ENCODE measurements at places on chromosomes 16 and 17.

GRCh38 chr16:48574140-48574539, 35.8 kb downstream of the N4BP1 start:
- DNase-seq = no peak

- DNase-seq = peak; percentile 54
These were observed 761 bp downstream of the PDF start for GRCh38 chr16:69329369-69330285.

DNA sequence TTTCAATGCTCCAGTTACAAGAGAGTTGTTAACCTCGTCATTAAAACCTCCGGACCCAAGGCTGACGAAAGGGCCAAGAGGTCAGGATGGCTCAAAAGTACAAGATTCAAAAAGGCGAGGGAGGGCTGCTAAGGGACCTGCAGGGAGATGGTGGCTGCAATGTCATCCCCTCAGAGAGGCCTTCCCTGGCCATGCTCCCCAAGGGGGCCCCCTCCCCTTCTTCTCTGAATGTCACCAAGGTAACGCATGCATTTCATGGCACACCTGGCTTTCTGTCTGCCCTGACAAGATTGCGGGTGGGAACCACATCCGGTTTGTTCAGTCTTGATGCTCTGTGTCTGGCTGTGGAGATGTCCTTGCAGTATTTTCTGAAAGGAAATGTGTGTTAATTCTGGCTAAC, 89.9 kb downstream of the C16orf78 start:
- peak; percentile 88 for DNase-seq

GRCh38 chr16:55487048-55487803, 8.2 kb downstream of the MMP2 start:
- no peak for DNase-seq

- no peak for DNase-seq
These were observed 4.4 kb upstream of the RNF43 start for GRCh38 chr17:58421711-58422110.

- DNase-seq = no peak
These were observed 11.8 kb upstream of the WSB1 start for GRCh38 chr17:27282054-27282551.

DNA sequence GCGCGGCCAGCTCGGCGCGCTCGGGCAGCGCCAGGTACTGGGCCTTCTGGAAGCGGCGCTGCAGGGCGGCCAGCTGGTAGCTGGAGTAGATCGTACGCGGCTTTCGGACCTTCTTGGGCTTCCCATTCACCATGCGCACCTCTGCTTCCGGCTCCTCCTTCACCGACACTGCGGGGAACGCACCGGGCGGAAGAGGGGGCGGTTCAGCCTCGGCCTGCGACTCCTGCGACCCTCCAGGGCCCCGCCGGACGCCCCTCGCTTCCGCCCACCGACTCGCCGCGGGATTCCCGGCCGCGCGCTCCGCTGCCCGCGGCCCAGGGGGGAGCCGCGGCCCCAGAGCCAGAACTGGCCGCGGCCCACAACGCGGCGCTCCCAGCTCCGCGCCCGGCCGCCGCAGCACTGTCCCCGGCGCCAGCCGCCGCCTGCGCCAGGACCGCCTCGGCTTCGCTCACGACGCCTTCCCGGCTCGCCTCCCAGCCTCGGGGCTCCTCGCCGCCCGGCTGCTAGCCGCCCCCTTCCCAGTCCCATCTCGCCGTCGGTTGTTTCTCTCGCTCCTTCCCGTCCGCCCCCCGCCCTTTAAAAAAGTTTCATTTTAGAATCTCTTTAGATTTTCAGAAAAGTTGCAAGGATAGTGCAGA, 1.5 kb downstream of the DLX3 start:
- peak; percentile 56 for DNase-seq

GRCh38 chr17:67784364-67785121, 40.8 kb upstream of the BPTF start:
- no peak for DNase-seq

- DNase-seq = no peak
These were observed 16.2 kb downstream of the CHP2 start for GRCh38 chr16:23771027-23771426.

DNA sequence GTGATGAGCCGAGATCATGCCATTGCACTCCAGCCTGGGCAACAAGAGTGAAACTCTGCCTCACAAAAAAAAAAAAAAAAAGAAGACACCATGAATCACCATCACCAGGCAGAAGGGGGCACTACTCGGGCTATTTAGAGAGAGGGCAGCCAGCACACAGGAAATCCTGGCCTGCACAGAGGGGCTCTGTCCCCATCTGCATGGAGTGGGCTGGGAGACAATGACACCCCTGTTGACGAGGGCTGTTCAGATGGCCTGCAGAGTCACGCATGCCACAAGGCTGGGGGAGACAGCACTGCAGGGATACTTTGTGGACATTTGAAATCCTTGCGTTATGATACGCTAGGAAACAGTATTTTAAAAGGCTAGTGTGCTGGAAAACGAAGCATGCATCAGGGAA, 48.3 kb downstream of the CUEDC1 start:
- no peak for DNase-seq

DNA sequence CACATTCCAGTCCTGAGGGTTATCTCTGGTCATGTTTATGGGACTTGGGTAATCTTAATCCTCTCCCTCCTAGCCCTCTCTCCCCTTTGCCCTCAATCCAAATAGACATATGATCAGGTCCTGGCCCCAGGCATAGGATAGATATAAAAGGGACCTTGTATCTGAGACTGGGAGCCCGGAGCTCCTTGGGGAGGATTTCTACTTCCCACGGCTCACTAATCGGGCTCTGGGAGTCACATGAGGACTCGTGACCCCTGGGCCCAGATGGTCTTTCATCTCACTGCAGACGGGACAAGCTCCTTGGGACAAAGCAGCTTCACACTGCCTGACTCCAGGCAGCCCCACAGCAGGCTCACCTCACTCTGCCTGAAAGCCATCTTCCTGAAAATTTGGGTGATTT, 57.8 kb upstream of the LYRM9 start:
- no peak for DNase-seq

- DNase-seq = no peak
These were observed 79.9 kb downstream of the RMI2 start for GRCh38 chr16:11425140-11425539.

DNA sequence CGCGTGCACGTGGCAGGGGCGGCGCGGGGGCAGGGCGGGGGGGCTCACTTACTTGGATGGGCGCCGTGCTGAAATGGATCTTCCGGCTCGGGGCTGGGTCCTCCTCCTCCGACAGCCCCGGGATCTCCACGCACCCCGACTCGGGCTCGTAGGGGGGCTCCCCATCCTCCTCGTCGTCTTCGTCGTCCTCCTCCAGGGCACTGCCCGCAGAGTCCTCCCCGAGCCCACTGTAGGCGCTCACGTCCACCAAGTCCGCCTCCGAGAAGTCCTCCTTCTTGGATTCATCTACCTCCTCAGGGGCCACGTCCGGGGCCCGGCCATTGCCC, 1.4 kb downstream of the PPP1R9B start:
- DNase-seq = no peak

DNA sequence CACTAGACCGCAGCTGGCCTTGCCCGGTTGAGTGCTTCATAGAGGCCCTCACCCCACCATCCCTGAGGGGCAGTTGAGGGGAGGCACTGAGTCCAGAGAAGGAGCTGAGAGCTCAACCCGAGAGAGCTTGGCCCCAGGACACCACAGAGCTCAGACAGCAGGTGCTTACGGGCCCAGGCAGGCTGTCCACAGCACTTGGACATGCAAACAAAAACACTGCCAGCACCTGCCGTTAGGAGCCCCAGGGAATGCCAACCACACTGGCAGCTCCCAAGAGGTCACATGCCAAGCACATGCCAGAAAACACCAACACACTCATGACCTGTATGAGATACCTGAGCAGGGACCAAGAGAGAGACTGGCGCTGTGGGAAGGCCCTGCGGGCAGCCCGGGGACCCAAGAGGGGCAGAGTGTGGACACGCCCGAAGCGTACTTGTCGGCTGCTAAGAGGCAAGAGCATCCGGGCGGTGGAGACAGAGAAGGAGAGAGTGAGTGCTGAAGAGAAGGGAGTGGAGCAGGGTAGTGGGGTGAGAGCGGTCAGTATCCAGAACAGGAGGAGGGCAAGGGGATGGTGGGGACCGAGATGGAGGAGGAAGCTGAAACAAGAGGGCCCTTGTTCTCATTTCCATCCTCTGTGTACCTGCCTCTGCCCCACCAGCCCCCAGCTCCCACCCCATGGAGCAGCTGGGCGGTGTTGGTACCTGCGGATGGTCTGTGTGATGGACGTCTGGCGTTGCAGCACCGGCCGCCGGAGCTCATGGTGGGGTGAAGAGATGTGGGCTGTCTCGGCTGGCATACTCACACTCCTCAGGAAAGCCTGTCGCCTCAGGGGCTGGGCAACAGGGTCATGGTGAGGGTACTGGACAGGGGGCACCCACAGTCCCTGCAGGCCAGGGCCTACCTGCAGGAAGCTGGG, 8.2 kb downstream of the RHBDF1 start:
- no peak for DNase-seq

GRCh38 chr17:9878786-9879525, 26.1 kb downstream of the RCVRN start:
- DNase-seq = no peak

GRCh38 chr17:45397796-45398195, 34.9 kb downstream of the ARHGAP27 start:
- no peak for DNase-seq

- DNase-seq = peak; percentile 84
These were observed at the start of gene SMURF2 for GRCh38 chr17:64661976-64662773. TSS of gene SMURF2 (minus strand) at chr17:64662307. CDS start at chr17:64661880, 427 bp downstream.

GRCh38 chr16:62829607-62830006, 793.4 kb upstream of the CDH8 start:
- DNase-seq = no peak

- peak; percentile 49 for DNase-seq
These were observed 7.1 kb upstream of the CHD3 start for GRCh38 chr17:7881276-7882054.

GRCh38 chr17:64964796-64965195, 45.5 kb upstream of the LRRC37A3 start:
- no peak for DNase-seq

DNA sequence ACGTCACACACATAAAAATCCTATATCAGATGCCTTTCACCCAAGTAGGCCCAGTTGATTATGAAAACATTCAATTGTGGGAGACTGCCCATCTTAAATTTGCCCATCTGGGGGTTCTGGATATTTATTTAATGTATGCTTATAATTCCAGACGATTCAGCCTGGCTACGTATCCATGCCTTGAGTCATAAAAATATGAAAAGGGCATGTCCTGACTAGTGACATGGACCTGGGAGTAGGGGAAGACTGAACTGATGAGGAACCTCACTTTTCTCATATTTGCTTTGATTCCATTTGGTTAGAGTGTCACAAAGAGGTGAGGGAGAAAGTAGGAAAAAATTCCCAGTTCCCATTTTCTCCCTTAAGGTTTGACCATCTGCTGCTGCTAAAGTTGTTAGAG, 122.5 kb upstream of the GNAO1 start:
- DNase-seq = no peak

DNA sequence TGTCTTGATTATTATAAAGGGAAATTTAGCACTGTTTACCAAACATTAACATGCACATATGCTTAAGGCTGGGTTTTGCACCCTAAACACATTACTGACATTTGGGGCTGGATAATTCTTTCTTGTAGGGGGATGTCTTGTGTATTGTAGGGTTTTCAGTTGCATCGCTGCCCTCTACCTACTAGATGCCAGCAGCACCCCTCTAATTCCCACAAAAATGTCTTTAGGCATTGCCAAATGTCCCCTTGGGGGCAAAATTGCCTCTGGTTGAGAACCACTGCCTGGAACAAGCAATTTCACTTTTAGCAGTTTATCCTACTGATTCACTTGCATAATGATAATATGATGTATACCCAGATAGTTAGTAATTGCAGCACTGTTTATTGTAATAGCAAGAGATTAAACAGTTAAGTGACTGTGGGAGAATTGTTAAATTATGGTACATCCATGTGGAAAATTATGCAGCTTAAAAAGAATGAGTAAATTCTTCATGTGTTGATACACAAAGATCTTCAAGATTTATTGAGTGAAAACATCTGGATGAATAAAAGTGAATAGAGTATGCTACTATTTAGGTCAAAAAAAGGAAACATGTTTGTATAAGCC, 18.4 kb downstream of the PRSS54 start:
- no peak for DNase-seq

GRCh38 chr17:81258292-81258691, 19.2 kb downstream of the NDUFAF8 start:
- DNase-seq = no peak

DNA sequence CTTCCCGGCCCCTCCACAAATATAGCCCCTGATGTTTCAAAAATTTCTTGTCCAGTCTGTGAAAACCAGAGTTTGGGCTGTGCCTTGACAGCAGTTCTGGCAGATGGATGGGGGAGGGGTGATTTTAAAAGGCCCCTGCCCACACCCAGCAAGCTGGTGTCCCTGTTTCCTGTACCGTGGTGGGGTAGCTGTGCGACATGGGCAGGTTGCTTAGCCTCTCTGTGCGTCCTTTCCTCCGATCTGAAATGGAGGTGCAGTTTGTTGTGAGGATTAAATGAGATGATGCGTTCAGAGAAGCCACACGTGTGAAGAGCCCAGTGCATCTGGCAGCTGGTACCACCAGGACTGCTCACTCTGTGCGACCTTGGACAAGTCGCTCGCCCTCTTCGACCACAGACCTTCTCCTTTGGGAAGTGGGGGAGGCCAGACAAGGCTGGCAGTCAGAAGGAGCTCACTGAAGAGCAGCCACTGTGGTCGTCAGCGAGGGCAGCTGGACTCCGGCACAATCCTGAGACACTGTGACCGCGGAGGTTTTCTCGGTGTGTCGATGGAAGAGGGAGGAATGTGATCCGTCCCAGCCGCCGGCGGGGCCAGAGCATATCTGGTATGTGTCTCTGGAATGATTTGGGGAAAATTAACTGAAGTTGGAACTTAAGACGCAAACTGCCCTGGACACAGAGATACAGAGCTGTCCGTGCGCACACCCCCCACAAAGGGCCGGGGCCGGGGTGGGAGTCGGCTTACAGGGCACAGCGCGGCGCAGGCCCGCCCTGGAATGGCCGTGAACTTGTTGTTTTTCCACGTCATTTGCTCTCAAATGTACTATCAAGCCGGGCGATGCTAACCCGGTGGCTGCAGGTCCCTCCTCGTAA, 721 bp upstream of the WFIKKN2 start:
- no peak for DNase-seq

DNA sequence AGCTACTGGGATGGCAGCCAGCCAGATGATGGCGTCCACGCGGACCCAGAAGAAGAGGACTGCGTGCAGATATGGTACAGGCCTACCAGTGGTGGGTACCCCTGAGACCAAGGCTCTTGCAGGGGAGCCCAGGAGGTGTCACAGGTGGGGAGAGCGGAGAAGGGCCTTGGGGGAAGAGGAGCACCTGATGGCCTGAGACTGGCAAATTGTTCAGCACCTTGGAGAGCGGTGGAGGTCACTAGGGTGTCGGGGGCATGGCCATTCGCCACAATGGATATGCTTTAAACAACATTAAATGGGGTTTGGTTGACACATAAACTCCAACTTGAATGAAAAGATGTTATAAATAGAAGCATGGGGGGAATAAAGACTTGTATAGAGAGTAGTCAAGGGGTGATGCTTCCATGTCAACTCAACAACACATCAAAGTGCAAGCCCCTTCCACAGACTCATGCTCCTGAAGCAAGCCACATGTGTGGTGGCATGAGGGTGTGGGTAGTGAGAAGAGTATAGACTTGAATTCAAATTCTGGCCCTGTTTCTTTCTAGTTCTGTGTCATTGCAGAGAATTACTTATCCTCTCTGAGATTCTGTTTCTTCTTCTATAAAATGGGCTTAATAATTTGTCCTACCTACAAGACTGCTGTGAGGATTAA, 22.2 kb downstream of the CLEC19A start:
- DNase-seq = no peak

- DNase-seq = peak; percentile 28
These were observed 1.4 kb downstream of the PYDC1 start for GRCh38 chr16:31215287-31216162.
